ENCODE measurements at places on chromosomes 16 and 17.

DNA sequence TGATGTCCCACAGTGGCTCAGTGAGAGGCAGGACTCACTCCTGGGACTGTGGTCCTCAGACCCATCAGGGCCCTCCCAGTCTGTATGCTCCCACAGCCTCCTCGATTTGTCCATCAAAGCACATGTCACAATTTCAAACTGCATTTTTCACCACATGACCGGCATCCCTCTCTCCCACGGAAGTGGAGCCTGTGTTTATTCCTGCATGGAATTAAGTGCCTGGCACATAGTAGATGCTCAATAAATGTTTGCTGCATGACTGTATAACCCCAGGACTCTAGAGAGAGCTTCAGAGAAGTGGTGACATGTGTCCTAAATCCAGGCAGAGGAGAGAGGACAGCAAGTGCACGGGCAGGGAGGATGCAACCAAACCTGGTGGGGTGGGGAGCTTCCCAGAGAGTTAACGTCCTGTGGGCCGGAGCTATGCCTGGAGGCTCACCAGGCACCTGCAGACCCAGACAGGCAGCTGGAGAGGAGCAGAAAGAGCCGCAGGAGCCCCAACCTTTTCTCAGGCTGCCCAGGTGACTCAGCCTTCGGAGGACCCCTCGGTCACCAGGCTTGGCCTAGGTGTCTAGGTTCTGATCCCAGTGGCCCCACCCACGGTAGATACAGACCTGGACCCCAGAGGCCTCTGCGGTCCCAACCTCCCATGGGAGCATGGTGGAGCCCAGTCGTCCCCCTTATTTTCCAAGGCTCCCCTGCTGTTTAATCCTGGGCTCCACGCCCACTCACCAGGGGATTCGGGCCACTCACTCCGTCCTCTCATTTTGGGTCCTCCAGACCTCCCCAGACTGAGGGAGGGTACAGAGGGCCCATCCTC is 5.8 kb downstream of the CDH5 start:
- DNase-seq: peak; percentile 59

DNA sequence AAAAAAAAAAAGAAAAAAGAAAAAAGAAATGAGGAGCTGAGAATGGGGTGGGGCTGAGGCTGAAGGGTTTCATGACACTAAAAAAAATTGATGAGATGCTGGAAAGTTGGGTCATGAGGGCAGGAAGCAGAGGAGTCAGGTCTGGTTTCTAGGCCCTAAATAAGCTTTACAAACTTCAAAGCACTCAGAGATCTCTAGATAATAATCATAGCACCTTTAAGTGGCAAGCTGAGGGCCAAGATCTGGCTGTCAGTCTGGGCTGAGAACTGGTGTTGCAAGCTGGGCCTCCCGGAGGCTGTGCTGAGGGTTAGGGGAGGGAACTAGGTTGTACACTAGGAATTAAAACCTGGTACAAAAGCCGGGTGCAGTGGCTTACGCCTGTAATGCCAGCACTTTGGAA is 6.4 kb downstream of the ZNF764 start:
- no peak for DNase-seq

- peak; percentile 97 for DNase-seq
Measured at GRCh38 chr16:85350973-85351372, 238.7 kb upstream of the CIBAR2 start.

DNA sequence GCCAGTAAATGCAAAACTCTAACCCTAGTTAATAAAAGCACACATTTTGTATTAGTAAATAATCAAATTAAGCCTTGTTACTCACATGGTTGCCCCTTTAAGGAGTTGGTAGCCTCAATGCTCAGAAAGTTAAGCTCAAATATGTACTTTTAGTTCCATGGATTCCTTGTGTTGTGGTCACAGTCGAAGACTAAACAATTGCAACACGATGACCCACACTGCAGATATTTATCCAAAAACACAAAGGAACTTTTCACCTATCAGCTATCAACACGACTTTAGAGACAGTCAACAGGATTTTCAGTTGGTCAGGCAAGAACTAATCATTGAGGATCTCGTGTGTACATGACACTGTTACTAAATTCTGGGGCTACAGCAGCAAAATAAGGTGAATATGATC is 47.4 kb upstream of the NUDT7 start:
- no peak for DNase-seq

- no peak for DNase-seq
Measured at GRCh38 chr17:7024402-7024785, 1.5 kb downstream of the BCL6B start.

DNA sequence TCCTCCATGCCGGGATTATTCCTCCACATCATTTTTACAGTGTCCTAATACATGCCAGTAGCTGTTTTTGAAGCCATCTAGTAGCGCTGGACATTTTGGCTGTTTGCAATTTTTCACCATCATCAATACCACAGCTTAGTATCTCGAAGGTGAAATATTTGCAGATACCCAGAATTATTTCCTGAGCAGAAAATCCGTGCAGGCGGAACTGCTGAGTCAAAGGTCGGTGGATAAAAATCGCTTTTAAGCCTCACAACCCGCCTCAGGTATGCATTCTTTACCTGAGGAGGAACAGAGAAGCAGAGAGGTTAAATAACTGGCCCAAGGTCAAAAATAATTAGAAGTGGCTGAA is 584 bp upstream of the TNRC6A start:
- no peak for DNase-seq

GRCh38 chr17:31595666-31596381 is 204.3 kb downstream of the RAB11FIP4 start:
- no peak for DNase-seq

- DNase-seq: no peak
Measured at GRCh38 chr16:54027558-54027957, 259.0 kb downstream of the IRX3 start.

DNA sequence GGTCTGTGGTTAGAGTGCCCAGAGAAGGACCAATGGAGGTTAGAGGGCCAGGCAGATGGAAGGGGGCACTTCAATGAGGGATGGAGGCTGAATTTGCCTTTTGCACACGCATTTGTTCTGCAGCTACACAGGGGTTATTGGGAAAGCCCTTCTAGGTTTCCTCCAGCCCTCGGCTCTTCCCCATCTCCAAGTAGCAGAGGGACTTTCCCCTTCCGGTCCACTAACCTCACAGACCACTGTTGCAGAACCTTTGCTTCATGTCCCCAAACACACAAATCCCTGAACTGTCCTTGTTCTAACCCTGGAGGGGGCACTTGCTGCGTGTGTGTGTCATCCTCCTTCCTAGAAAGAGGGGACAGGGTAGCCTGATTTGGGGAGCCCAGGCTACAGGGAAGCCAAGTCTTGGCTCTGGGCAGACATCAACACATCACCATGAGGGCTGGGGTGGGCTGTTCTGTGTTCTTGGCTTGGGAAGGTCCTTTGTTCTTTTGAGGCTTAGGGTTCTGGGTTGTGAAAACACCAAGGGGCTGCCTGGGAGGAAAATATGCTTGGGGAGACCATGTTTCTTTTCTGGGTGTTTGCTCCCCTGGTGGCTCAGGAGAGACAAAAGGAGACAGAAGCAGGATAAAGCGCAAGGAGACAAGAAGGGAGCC is 7.3 kb upstream of the NR1D1 start:
- no peak for DNase-seq

DNA sequence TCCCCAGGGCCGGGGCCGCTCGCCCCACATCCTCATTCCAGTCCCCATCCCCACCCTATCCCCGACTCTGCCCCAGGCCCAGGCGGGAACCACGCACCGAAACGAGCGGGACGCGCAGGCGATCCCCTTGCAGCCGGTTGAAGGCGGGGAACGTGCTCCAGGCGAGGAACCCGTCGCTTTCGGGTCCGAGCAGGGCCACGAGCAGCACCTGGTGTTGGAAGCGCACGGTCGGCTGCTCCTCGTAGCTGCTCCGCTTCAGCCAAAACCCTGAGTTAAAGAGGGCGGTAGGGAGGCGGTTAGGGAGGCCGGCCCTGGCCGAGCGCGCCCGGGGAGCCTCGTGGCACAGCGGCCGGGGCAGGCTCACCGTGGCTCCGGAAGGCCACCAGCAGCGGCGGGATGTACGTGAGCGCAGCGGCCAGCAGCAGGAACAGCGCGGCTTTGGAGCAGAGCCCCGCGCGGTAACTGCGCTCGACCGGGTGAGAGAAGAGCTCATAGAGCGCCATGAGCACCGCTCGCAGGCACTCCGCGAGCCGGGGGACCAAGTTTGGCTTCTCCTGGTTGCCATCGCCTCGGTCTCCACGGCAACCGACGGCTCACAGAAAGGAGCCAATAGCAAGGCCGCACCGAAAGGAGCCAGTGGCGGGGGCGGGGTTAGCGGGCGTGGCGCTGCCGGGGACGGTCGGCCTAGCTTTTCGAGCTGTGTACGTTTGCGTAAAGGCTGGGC is at the start of gene TMEM231:
TSS of gene TMEM231 (minus strand) at position 546 of the 724 bp plus-strand sequence. CDS start at position 503, 43 bp downstream.
- DNase-seq: peak; percentile 99

DNA sequence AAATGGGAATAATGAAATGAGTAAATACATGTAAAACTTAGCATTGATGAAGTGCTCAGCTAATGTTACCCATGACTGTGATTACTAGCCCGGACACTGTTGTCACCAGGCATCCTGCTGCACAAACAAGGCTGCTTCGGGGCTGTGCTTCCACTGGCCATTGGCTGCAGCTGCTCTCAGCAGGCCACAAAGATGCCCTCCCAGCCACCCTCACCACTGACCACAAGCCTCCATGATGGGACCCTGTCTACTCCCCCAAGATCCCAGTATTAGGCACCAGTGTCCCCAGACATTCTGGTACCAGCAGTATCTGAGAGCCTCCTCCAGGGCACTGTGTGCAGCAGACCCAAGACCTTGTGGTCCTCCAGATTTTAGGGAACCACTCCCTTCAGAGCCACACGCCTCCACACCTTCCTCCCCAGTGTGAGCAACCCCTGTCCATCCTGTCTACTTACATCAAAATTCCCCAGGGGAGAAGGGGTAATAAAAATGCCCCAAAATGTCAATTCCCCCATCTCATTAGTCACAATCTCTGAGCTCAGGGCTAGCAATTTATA is 19.7 kb upstream of the NUP93 start:
- DNase-seq: no peak

GRCh38 chr16:69443927-69444631 is 19.7 kb downstream of the CYB5B start:
- DNase-seq: no peak

DNA sequence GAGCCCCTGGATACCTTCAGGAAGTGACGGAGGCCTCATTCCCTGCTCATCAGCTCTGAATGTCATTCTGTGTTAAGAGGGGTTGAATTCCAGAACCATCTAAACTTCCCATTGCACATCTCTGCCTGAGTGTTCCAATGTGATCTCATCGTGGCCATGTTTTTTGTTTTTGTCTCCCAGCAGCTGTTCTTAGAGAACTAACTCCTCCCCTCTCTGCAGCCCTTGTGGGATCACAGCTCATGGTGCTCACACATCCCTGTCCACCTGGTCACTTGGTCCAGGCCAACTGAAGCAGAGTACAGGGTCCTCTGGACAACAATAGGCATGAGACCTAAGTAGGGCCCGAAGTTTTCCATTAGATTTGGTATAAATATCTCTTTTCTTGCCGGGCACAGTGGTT is 6.0 kb upstream of the SYT17 start:
- no peak for DNase-seq

GRCh38 chr17:40157973-40158372 is 17.6 kb downstream of the CASC3 start:
- no peak for DNase-seq

DNA sequence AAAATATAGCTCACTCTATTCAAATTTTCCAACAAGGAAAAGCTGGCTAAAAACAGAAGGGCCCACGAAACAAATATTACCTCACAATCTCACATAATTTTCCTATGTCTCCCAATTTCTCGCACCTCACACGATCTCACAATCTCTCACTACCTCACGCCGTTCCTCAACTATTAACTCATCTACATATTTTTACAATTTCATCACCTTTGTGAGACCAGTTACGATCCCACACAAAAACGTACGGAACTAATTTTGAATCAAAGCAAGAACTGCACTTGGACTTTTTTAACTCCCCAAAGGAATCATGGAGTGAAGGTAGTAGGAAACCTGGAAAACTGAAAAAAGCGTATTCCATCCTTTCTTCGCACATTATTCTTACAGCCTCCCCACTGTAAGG is 1.1 kb downstream of the CBX1 start:
- no peak for DNase-seq

DNA sequence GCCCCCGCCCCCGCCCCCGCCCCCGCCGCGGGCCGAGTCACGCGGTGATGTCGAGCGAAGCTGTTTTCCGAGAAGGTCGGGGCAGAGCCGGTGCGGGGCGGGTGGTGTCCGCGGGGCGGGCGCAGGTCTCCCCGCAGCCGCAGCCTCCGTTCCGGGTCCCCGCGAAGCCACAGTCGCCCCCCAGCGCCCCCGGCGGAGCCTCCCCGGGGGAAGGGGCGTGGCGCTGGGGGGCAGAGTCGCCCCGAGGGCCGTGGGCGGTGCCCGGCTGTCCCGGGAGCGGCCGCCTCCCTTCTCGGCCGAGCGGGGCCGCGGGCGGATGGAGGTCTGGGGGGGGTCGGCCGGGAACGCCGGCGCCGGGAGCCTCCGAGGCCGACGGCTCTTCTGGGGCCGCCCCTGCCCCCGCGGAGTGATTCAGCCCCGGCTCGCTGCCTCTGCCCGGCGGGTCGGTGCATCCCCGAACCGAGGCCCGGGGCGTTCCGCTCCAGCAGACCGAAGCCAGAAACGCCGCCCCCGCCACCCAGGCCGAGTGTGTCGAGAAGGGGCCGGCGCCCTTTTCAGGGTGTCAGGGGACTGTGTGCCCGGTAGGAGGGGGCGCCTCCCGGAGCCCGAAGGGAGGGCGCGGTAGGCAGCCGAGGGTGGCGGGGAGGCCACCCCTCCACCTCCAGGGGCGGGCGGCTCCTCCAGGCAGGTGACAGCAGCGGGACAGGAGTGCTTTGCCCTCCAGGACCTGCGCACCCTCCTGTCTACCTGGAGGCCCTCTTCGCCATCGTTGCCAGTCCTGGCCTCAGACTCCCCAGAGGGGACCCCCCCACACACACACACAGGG is 1.7 kb downstream of the METRNL start:
- peak; percentile 78 for DNase-seq
